MM.1S (cell line): ENCODE measurements at places on chromosomes 4 and X.

DNA sequence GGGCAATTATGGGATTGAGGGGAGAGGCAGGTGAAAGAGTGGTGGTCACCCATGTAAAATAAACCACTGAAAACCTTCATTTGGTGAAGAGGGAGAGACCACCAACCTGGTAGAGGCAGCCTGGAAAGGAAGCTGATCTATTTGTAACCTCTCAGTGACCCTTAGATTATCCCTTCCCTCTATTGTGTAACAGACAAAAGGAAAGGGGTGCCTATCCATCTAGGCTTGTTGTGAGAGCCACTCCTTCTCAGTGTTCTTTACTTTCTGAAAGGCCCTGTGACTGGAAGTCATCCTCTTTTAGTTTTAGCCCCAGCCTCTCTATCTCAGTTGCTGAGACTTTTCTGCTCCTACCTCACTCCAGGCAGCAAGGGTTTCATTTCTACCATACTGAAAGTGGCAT is 142.4 kb downstream of the TMEM164 start:
- peak; percentile 38 for DNase-seq

GRCh38 chrX:96771486-96771885 is 86.8 kb downstream of the DIAPH2 start:
- DNase-seq: no peak

GRCh38 chrX:10797466-10797865 is 177.1 kb upstream of the MID1 start:
- DNase-seq: no peak

DNA sequence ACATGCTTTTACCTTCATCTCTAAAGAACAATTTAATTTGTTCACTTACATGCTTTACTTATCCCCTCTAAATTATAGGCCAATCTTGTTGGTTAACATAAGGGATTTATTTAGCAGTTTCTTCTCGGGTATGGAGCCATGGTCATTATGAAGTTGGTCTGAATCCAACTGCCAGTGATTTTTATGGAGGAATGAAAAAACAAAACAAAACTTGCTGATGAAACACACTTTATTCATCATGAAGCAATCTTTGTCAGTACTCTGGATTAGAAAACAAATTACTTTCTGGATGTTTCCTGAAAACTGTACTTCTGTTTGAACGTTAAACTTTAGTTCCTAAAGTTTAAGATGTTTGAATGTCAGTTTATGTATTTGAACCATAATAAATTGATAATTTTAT is 715.8 kb downstream of the KLHL13 start:
- no peak for DNase-seq

DNA sequence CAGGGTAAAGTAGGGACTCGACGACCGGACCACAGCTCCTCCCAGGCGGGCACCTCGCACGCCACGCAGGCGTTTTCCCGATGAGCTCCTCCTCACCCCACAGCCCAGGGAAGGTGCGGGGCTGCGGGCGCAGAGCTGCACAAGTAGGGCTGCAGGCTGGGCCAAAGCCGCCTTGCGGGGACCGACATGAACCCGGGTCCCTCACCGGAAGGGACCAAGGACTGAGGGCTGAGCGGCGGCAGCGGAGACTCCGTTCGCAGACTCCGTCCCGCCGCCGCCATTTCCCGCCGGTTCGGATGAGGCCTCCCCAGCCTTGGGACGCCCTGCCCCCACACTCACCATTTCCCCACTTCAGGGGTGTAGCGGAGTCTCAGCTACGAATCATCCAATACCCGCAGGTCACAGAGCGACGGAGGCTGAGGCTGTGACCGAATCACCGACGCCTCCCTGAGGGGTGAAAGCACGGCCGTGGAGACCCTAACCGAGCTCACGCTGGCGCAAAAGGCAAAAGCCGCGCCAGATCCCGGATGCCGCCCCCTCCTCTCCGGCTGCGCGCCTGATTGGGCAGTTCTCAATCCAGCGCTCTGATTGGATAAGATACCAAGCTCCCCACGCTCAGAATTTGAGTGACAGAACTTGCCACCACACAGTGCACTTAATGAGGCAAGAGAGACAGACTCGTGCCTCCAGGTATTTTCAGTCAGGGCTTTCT is at the start of gene ZNF732:
Gene ZNF732 (minus strand): TSS at position 506 of the 712 bp plus-strand sequence. CDS start 164 bp downstream, at position 342.
- DNase-seq: no peak
